ENCODE measurements at places on chromosomes 12 and 14. TPM values are rescaled to one million over a fixed set of nuclear protein-coding genes. Genes with fewer than 3 reads are reported as not detected.

CCND2 gene
- 101 TPM for total RNA-seq

ANHX gene
- total RNA-seq: not detected

EFS gene
- total RNA-seq: 4.1 TPM

PLEKHD1 gene
- 0.52 TPM for total RNA-seq

GPX2 gene
- total RNA-seq: 3.0 TPM

TAS2R14 gene
- total RNA-seq: 5.2 TPM

ZDHHC22 gene
- total RNA-seq: not detected

MYF6 gene
- total RNA-seq: not detected

CD4 gene
- total RNA-seq: 38.2 TPM

SYNDIG1L gene
- 2.4 TPM for total RNA-seq

FGD4 gene
- 60.5 TPM for total RNA-seq

CLEC6A gene
- total RNA-seq: 0.49 TPM

OR10P1 gene
- not detected for total RNA-seq

PTPRB gene
- total RNA-seq: 113 TPM

GLT1D1 gene
- 4.1 TPM for total RNA-seq

TMEM119 gene
- total RNA-seq: 16.8 TPM

TMPRSS12 gene
- not detected for total RNA-seq

- peak; percentile 68 for DNase-seq
Observed at GRCh38 chr12:57816855-57817151, 1.7 kb downstream of the AVIL start.

GRCh38 chr14:61262082-61262481, 19.1 kb downstream of the TMEM30B start:
- no peak for DNase-seq

- no peak for DNase-seq
Observed at GRCh38 chr12:15783288-15783687, 5.9 kb downstream of the EPS8 start.

- no peak for DNase-seq
Observed at GRCh38 chr12:46486588-46486987, 114.0 kb upstream of the SLC38A2 start.

DNA sequence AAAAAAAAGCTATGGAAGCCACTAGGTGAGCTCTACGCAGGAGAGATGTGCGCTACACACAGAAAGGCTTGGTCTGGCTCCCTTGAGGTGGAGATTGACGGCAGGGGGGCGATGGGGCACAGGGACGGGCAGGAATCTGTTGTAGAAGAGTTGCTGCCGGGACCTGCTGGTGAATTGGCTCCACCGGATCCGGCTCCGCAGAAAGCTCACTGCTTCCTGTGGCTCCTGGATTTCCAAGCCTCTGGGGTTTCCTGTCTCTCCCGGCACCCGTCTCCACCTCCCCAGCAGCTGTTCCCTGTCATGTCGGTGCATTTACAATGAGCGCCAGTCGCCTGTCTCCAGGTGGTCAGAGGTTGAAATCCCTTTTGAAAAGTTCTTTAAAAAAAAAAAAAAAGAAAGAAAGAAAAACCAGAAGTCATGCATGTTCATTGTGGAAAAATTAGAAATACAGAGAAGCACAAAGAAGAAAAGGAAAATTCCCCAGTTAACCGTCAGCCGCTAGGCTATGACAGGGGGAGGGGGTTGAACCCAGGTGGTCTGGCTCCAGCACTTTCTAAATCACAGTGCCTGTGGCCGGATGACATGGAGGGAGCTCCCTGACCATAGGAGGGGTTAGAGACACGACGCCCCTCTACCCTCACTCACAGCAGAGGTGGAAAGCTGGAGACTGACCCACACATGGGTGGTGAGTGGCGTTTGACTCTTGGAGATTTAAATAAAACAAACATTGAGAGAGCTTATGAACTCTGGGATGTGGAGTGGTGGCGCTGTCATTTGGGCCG, 20.8 kb downstream of the FAM222A start:
- peak; percentile 20 for DNase-seq

GRCh38 chr14:51677266-51677665, 25.6 kb downstream of the FRMD6 start:
- no peak for DNase-seq

GRCh38 chr14:72550513-72550912, 343.4 kb downstream of the DPF3 start:
- DNase-seq: no peak

GRCh38 chr12:83559650-83560049, 872.9 kb downstream of the TMTC2 start:
- DNase-seq: no peak

DNA sequence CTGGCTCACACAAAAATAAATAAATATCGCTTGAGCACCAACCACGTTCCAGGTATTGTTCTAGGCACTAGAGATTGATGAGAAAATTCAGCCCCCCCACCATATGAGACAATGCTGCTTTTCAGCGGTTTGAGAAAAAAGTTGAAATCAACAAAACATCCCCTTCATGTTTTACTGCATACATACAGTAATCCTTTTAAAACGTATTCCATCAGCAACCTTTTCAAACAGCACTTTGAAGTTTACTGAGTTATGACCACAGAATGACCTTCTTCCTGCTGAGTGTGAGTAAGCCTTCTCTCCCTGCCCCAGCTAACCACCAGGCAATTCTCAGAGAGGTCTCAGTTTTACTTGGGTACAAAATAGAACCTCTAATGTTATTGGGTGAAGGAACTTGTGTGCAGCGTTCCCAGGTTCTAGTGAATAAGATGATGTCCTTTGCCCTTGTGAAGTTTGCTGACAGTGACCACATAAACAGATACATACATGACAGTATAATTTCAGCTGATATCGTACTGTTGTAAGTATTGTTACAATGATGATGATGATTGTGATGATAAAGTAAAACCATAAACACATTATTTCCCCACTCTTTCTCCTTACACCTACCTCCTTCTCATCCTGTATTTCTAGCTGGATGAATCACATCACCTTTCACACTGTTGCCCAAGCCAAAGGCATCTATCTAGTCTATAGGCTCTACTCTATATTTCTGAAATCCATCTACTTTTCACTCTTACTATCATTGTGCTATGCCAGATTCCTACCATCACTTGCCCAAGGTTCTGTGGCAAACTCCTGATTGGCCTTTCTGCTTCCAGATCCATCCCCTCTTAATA, 124.4 kb upstream of the KRR1 start:
- no peak for DNase-seq

- DNase-seq: no peak
Observed at GRCh38 chr12:49792976-49793580, 35.1 kb downstream of the NCKAP5L start.

DNA sequence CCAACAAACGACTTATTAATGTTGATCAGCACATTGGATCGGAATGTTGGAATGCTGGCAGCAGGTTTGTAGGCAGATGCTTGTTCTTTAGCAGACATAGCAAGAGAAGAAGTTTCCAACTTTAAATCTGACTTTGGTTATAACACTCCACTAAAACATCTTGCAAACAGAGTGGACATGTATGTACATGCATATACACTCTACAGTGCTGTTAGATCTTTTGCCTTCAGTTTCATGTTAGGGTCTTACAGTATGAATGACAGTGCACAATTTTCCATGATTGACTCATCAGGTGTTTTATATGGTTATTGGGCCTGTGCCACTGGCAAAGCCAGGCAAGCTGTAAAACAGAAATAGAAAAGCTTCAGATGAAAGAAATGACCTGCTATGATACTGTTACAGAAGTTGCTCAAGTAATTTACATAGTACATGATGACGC, 14.3 kb upstream of the DHRS7 start:
- DNase-seq: no peak

GRCh38 chr14:33527023-33527634, 423.7 kb downstream of the EGLN3 start:
- no peak for DNase-seq

GRCh38 chr12:131535779-131536178, 175.1 kb upstream of the SFSWAP start:
- no peak for DNase-seq

- DNase-seq: no peak
Observed at GRCh38 chr14:44438936-44439335, 68.1 kb downstream of the FSCB start.

DNA sequence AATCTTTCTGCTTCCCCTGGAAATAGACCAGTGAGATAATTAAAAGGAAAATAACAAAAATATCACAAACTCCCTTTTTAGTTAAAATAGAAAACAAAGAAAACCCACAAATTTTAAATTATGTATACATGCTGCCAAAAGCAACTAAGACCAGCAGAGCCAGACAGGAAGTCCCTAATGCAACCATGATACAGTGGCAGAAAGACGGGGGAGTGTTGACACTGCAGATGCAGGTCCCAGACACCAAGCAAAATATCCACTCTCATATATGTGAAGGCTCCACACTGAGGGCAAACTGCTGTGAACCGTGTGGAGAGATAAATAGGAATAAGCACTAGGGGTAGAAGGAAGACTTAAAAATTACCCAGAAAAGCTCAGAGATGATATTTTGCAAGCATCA, 401.0 kb downstream of the BTG1 start:
- no peak for DNase-seq

DNA sequence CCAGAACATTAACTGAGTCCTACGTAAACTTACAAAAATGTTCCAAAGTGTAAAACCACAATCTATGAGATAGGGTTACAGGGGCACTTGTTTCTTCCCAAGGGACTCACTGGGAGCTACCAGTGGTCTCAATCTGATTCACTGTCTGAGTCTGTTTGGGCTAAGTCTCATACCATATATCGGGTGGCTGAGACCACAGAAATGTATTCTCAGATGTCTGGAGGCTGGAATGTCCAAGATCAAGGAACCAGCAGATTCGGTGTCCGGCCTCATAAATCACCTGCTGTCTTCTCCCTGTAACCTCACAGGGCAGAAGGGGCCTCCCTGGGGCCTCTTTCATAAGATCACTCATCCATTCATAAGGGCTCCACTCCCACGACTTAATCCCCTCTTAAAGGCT, 616.3 kb upstream of the TMEM132C start:
- no peak for DNase-seq

DNA sequence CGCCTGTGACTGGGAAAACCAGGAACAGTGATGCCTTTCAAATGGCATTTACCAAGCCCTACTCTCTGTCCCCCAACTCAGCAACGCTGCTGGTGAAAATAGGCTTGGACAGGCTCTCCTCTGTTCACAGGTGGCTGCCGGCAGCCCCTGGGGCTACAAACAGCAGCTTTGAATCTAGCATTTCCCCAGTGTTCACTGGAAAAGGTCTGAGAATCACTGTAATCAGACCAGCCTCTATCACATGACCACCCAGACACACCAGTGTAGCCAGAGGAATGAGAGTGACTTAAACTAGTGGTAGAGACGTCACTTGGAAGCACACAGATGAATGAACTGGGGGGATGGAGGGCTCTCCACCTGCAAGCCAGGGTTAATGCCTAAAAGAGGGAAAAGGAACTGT, 151.8 kb downstream of the FOXN3 start:
- DNase-seq: no peak

- no peak for DNase-seq
Observed at GRCh38 chr12:83527810-83528209, 841.1 kb downstream of the TMTC2 start.

DNA sequence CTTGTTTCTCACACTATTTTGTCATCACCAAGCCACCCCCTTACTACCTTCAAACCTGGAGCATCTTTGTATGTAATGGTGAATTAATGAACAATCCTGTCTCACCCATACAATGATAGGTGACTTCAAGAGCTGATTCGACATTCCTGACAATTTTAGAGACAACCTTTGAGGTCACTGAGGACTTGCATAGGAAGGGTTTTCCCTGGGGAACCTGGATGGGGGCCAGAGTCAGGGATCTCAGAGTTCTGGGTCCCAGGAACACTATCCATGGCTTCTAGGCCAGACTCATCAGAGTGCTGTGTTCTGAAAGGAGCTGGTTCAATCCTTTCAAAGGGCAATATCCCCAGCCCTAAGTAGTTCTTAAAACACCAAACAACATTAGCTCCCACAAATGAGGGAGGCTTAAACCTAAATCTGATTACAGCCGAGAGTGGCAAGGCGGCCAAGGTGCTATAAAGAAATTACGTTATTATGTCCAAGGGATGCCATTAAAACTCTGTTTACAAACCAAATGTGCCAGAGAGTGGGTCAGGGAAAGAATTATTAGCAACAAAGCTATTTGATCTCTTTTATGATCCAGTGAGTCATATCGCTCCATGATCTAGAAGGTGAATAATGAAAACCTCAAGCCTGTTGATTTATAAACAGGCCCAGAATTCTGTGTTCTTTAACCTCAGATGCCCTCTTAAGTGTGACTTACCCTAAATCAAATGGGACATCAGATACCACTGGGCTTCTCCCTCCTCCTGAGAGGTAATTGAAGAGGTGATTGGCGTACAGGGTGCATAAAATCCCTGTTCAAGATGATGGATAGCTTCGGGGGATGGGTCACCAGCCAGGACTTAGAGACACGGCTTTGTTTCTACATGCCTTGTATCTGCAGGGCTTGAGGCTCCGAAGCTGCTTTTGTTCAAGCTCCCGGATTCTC, 230.2 kb upstream of the TBX3 start:
- no peak for DNase-seq

GRCh38 chr12:132653567-132654290, 33.4 kb downstream of the POLE start:
- no peak for DNase-seq

GRCh38 chr14:52068615-52069306, at the start of gene NID2:
Gene NID2, minus strand, starts transcription at chr14:52069059. Its CDS starts 65 bp downstream, at chr14:52068994.
- peak; percentile 92 for DNase-seq

DNA sequence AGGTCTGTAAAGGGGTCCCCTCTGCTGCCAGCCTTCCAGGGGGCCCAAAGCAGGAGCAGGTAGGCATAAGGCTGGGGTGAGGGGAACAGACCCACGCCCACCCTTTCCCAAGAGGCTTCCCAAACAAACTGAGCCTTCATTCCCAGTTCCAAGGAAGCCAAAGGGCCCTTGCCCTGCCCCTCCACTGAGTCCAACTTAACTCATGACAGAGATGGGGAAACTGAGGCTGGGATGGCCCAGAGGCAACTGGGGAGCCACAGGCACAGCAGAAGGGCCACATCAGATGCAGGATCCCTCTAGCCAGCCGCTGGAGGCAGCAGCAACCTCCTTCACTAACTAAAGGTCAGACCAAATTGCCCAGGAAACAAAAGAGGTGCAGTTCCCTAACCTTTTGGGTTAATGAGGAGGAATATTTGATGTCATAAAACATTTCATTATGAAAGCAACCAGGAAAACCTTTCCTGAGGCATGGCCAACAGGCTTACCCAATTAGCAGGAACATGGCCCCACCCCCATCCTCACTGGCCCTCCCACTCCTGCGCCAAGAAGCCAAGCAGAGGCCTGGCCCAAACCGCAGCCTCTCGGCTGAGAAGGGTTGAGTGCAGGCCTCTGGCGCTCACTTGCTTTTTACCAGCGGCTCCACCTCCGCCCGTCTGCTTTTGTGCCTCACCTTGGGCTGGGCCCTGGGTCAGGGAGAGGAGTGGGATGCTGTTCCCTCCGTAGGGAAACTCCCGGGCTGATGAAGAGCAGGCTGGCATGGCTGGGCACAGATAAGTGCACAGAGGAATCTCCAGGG, 293.5 kb upstream of the RTL1 start:
- no peak for DNase-seq

- no peak for DNase-seq
Observed at GRCh38 chr14:80005561-80005960, 205.7 kb downstream of the DIO2 start.

DNA sequence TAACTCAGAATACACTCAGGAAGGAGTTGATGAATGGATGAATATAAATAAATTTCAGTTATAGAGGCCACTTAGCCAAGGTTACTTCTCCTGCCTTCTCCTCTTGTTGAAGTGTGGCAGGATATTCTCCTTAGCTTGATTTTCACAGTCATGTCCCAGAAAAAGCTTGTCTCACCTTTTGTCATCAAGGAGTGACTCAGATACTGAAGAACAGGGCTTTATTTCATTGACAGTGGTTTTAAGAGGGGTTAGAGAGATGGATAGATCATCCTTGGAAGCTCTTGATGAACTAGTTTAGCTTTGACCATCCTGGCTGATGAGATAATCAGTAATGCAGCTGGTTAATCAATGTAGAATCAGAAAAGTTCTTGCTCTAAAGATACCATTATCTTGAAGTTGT, 35.0 kb upstream of the CFAP54 start:
- DNase-seq: no peak
